ENCODE measurements at places on chromosomes 5 and 9. TPM values are rescaled to one million over a fixed set of nuclear protein-coding genes. Genes with fewer than 3 reads are reported as not detected.

Gene RIOK2
- 35.0 TPM for total RNA-seq

DNA sequence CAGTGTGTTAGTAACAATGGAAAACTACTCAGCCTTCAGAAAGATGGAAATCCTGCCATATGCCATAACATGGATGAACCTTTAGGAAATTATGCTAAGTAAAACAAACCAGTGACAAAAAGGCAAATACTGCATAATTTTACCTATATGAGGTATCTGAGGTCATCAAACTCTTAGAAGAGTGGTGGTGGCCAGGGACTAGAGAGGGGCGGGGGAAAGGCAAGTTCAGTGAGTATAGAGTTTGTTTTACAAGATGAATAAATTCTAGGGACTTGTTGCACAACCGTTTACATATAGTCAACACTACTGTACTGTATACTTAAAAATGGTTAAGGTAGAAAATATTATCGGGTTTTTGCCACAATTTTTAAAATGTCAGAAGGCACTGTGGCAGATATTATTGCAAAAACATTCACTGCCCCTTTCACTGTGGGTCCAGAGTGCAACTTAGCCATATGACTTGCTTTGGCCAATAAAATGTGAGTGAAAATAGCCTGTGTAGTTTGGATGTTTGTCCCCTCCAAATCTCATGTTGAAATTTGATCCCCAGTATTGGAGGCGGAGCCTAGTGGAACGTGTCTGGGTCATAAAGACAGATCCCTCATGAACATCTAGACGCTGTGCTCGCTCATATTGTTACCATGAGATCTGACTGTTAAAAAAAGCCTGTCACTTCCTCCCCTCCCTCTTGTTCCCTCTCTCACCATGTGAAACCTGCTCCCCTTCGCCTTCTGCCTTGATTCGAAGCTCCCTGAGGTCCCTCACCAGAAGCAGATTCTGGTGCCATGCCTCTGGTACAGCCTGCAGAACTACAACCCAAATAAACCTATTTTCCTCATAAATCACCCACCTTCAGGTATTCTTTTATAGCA is 9.5 kb downstream of the ZNF367 start:
- no peak for DNase-seq

Gene PCDHA9
- total RNA-seq, result 0.36 TPM

Gene SPATA31E1
- 0.09 TPM for total RNA-seq

GRCh38 chr5:151094030-151094851 is 13.4 kb upstream of the TNIP1 start:
- DNase-seq, result no peak

DNA sequence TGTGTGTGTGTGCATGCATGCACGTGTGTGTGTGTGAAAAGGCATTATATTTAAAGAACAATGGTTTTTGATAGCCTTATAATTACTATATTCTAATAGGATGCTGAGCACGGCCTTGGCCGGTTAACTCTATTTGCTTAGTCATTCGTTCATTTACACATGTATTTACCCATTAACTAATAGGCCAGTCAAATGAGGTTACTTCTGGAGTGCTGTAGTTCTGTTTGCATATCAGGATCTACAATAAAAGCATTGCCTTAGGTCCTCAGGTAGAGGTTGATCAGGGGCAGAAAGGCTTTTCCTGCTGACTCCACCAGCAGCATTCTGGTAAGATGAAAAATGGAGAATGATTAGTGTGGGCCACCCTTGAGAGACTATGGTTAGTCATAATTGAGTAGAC is 219.0 kb downstream of the COMMD10 start:
- no peak for DNase-seq

- no peak for DNase-seq
Measured at GRCh38 chr5:75668445-75668844, 48.8 kb downstream of the POC5 start.

GRCh38 chr9:83537331-83538171 is 650 bp downstream of the FRMD3 start:
- DNase-seq, result peak; percentile 69

DNA sequence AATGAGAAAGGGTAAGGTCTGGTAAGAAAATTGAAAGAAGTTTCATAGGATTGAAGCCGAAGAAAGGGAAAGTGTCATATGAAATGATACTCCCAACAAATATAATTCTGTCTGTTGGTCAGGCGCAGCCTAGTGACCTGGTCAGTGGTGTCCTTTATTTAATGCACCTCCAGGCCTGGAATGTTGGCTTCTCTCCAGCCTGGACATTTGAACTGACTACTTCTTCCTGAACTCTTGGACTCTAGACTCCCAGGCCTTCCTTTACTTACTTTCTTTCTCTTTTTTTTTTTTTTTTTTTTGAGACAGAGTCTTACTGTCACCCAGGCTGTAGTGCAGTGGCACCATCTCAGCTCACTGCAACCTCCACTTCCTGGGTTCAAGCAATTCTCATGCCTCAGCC is 1381.5 kb upstream of the WWC1 start:
- no peak for DNase-seq

DNA sequence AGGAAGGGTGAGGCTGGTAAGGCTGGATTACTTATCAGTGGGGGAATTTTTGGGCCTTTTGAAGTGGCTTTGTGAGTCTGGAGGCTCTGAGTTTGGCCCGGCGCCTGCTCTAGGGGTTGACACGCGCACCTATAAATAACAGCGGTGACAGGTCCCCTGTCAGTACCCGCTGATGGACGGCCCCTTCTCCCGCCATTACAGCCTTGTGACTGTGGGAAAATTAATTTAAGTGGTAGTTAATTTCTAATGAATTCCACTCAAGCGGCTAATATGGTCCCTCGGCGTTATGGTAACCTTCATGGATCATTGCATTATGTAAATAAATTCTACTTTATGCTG is 16.5 kb downstream of the MRPL36 start:
- no peak for DNase-seq

Gene FGF18
- 0.63 TPM for total RNA-seq

Gene ZCCHC7
- 28.5 TPM for total RNA-seq

Gene NUTM2F
- not detected for total RNA-seq

GRCh38 chr9:129698254-129698757 is 32.9 kb downstream of the PRRX2 start:
- DNase-seq, result no peak

Gene SUSD3
- total RNA-seq, result 6.2 TPM

- no peak for DNase-seq
Measured at GRCh38 chr5:172952034-172952511, 7.2 kb upstream of the RPL26L1 start.

GRCh38 chr5:158174918-158175851 is 316.2 kb upstream of the CLINT1 start:
- peak; percentile 90 for DNase-seq

GRCh38 chr9:68719847-68720246 is 14.8 kb downstream of the PIP5K1B start:
- DNase-seq, result no peak

Gene MPDZ
- total RNA-seq, result 40.3 TPM

Gene IL33
- total RNA-seq, result not detected

- DNase-seq, result no peak
Measured at GRCh38 chr5:95401626-95402025, 10.5 kb downstream of the FAM81B start.

Gene NUTM2G
- total RNA-seq, result 0.25 TPM

Gene STRBP
- total RNA-seq, result 105 TPM

DNA sequence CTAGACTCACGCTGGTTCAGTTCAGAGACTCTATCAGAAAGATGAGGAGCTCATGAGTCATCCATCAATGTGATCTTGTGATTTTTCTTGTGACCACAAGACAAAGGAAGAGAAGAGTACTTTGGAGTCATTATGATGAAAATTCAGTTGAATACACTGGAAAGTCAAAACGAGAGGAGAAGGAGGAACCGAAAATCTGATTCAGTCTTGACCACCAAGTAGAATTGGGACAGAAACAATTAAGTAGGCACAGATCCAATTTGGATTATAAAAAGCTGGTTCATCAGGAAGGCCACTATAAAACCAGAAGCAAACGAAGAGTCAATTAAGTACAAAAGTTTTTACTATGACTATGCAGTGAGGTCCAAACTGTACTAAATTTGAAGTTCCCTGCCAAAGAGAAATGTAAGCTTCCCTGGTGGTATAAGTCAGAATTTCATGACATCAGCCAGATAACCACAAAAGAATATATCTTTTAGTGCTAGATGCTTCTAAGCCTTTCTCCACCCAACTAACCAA is 90.9 kb downstream of the THBS4 start:
- DNase-seq, result no peak

- DNase-seq, result no peak
Measured at GRCh38 chr5:136012041-136012804, 16.6 kb upstream of the TGFBI start.

DNA sequence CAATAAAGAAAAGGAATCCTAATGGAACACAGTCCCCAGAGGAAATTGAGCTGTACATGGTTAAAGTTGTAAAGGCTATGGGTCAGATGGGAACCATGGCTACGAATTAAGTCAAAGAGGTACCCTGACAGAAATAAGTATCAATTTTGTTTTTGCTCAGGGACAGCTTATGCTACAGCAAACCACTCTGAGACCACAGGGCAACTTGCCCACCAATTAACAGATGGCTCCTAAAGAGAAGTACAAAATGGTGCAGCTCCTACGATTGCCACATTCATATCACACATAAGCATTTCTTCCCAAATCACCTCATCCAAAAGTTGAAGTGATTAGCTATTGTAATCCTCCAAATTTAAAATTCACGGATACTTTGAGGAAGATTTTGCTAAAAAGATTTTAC is 83.0 kb downstream of the ELAVL2 start:
- no peak for DNase-seq

Gene SPAAR
- not detected for total RNA-seq

Gene DND1
- total RNA-seq, result 0.41 TPM

DNA sequence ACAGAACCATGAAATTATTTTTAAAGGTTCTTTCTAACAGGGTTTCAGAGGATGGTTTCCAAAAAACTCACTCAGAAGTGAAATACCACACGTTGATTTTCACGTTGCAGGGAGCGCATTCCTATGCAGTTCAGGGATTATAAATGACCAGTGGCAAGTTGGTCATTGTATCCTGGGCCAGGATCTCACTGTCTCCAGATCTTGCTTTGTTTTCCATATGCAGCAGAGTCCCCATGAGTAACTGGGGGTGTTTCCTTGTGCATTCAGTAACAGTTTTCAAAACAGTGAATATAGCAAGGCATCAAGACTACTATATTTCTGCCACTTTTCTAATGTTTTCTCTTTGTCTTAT is 1064.9 kb upstream of the DMAC1 start:
- DNase-seq, result no peak
